ENCODE measurements at places on chromosomes 3 and 15.

DNA sequence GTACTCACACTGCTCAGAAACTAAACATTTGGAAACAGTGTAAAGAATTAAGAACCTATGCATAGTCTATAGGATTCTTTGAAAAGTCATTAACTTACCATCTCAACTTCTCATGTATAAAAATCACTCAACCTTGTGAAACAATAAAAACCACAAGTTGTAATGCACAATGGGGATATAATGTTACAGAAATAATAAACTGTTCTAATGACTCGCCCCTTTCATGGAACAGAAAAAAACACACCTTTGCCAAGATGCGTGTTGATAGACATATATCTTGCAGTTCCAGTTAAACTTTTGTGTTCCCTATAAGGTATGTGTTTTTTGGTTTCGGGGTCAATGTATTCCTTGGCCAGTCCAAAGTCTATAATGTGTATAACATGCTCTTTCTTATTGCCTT, 50.8 kb upstream of the PPIB start:
- no peak for DNase-seq

GRCh38 chr3:124431331-124431994, 298.8 kb upstream of the UMPS start:
- no peak for DNase-seq

DNA sequence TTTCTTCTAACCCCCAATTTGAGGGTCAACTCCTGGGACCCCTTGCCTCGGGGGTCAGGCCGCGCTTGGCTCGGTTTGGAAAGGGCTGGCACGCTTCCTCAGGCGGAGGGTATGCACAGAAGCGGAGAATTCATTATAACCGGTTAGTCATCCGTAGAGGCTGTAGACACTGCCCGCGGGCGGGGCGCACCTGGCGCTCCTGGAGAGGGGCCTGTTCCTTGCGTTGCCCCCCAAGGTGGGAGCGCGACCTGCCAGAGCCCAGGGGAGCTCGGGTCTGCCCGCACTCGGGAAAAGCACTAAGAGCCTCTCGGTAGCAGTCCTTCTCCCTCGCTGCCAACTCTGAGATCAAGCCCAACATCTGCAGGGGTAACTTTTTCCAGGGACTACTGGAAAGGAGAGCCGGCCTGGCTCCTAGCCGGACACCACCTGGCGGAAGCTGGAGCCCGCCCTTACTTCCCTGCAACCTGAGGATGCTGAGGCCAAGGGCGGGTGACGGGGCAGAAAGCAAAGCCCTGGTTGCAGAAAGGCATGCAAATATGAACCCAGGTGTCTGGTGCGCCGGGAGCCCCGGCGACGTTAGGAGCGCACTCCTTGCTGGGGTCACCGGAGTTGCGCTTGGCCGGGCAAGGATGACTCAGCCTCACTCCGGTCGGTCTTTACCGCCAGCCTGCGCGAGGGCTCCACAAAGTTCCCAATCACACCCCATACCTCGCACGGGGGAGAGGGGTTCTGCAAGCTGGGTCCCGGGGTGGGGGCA, 1.5 kb upstream of the CACNA2D3 start:
- no peak for DNase-seq

DNA sequence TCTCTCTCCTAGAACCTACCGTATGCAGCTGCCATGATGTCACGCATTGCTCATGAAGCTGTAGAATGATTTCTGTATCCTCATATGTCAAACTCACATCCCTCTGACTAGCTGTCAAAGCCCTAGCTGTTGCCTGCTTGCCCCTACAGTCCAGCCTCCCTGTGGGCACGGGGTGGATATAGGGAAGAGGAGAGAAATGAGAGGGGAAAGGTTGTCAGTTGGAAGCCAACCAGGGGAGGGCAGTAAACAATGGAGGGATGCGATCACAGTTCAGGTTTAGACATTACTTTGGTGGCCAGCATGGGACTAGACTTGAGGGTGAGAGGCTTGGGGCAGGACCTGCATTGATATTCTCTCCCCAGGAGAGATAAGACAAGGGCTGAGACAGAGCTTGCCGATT, 1.7 kb upstream of the HDGFL3 start:
- DNase-seq = no peak

- no peak for DNase-seq
These were observed 88.3 kb upstream of the WDR72 start for GRCh38 chr15:53847745-53848144.

DNA sequence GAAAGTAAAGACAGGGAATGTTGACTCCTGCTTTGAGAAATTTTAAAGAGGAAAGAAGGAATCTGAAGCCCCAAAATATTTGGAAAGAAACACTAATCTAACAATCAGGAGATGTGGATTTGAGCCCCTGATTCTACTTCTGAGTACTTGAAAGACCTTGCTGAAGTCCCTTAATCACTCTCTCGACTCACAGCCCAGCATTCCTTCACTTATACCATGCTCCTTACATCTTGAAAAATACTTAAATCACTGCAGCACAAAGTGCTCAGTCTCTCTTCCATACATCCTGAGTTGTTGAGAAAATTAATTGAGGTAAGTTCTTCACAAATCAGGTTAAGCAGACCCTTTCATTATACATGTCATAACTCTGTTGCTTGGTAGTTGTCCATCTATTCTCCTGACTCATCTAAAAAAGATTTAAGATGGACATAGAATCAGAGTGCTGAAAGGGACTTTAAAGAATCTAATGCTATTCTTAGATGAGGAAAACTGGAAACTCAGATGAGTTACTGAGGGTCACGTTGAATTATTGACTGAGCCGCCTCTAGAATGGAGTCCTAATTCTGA, 72.8 kb upstream of the THSD4 start:
- no peak for DNase-seq

All from CD4-positive, alpha-beta T cell treated with Interleukin-6 for 4 hours (primary cell).